ENCODE measurements at places on chromosomes 2 and 18.

DNA sequence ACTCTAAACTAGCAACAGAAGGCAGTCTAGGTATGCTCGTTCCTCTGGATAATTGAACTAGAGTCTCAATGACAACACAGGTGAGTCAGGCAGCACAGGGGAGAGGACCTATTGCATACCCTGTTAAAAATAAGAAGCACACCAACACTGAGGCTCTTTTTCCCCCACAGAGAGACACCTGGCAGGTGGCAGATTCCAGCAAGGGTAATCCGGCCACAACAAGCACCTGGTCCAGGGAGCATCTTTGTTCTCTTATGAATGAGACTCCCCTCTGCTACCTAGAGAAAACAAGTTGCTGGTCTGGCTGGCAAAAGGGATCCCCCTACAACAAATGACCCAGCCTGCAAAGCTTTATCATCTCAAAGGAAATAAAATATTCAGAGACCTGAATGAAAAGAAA lies 508.9 kb upstream of the POU3F3 start:
- no peak for DNase-seq

- DNase-seq, result no peak
These were observed 2.1 kb upstream of the LBX2 start for GRCh38 chr2:74501335-74502071.

- no peak for DNase-seq
These were observed 8.1 kb upstream of the ATG16L1 start for GRCh38 chr2:233243348-233243747.

- DNase-seq, result no peak
These were observed 1.7 kb downstream of the CFAP221 start for GRCh38 chr2:119545754-119546446.

DNA sequence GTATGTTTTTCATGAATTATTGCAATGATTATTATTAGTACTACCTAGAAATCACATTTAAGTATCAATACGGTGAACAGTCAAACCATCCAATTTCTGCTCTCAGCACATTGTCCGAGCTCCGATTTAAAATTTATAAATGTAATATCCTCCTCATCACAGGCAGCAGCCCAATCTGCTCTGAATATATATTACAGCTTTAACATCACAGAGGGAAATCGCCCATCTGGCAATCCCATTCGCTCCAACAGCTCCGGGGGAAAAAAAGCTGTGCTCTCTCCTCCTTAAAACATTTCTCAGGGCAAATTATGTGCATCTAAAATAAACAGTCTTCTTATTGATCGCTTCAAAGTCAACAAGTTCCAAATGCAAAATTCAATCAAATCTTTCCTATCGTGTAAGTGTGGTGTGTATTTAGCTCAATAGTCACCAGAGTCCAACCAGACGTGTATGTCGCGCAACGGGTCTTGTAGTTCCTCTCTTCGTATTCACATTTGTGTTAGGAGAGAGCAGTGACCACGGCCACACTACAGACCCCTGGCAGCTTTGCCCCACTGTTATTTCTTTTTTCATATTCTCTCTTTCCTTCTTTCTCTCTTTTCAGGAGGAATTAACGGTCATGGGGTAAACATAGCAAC lies 2.4 kb downstream of the FIGN start:
- no peak for DNase-seq

DNA sequence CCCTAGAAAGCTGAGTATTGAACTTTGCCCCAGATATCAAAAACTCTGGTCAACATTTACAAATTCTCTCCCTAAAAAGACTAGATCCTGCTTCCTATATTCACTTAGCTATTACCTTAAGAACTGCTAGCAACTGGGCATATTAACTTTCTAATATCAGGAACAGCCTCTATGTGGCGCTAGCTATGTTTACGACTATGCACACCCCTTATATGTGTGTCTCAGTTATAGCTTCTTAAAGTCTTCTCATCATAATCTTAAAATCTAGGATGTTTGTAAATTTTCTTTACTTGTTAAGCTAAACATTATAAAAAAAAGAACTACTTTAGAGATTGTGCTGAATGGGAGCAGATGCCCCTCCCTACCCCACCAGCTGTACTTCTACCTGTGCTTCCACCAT lies 1.7 kb upstream of the STAMBP start:
- DNase-seq, result no peak

- DNase-seq, result no peak
These were observed 47.3 kb downstream of the C2orf42 start for GRCh38 chr2:70143314-70144150.

- DNase-seq, result no peak
These were observed 418.2 kb upstream of the ZEB2 start for GRCh38 chr2:144937910-144938709.

GRCh38 chr18:42047721-42048120 lies 92.7 kb downstream of the PIK3C3 start:
- no peak for DNase-seq

GRCh38 chr2:69945441-69945840 lies 16.0 kb downstream of the ASPRV1 start:
- DNase-seq, result no peak

DNA sequence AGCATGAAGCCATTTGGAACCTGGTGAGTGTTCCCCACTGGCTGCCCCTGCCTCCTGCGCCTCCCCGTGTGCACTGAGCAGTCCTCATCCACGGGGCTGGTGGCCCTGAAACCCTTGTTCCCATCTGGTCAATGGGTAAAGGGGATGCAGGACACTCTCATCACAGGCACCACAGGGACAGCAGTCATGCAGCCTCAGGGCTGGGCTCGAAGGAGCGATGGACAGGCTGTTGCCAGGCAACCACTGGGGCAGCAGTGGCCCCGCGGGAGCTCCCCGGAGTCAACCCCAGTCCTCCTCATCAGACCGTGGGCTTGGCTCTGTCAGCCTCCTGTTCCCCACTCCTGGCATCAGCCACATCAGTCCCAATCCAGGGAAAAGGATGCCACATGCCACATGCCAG lies 509.5 kb downstream of the EIPR1 start:
- no peak for DNase-seq

DNA sequence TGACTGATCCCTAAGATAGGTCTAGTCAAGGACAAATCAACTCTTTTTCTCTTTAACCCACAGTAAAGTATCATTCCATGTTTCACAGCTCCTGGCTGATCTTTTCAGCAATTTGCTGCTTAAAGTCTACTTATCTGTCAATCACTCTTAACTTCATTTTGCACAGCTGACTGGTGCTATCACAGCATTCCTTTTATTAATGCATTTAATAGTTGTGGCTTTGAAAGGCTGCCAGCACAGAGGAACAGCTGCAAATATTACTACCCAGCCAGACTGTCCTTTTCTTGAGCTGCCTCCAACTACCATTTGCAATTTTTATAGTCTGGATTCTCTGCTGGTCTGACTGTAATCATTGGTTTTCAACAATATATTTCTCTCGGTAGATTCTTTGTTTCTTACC lies 303.5 kb downstream of the STK39 start:
- no peak for DNase-seq

GRCh38 chr18:40056079-40056692 lies 1898.8 kb upstream of the PIK3C3 start:
- DNase-seq, result no peak

DNA sequence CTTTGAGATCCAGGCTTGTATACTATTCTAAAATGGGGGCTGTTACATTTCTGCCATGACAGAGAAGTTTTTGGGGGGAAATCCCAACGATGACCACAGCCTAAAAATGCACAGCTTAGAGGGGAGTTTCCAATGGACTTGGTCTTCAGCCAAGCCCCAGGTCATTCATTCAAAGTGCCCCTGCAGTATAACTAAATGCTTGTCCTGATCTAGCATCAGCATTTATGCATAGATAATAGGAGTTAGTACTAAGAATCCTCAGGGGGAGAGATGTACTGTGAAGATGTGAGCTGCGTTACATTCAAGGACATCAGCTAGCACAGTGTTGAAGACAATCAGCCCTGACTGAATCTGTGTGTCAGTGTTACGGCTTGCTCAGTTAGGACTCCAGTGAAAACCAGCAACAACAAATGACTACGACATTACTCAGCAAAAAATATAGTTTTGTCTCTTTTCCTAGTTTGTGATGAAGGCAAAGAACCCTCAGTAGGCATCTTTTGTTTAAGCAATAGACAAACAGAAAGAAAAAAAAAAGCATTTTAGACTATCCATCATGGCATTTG lies 160.9 kb downstream of the ZEB2 start:
- DNase-seq, result no peak

DNA sequence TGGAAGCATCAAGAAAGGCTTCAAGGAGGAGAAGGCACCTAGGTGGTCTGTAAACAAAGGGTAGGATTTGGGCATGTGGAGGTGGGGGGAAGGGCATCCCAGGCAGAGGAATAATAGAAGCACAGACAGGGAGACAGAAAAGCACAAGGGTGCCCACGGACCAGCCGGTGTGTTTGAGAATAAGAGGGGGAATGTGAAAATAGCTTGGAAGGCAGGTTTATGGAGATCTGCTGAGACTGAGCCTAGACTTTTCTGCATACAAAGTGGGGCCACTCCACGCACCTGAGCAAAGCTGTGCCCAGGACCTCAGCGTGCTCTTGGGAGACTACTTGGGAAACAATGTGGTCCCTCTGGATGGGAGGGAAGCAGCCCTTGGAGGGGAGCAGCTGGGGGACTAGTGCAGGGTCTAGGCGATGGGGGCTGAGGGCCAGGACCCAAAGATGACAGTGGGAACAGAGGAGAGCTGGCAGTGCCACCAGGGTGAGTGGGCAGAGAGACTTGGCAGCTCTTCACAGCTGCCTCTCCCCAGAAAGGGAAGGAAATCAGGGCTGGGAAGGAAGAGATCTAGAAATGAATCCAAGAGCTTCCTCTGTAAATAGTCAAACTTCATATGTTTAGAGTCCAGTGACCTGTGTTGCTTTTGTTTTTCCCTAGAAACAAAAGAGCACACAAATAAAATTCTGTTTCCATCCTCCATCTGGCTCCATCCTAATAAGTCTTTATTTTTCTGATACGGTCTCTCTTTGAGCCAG lies 110.7 kb upstream of the SMAD7 start:
- DNase-seq, result no peak

DNA sequence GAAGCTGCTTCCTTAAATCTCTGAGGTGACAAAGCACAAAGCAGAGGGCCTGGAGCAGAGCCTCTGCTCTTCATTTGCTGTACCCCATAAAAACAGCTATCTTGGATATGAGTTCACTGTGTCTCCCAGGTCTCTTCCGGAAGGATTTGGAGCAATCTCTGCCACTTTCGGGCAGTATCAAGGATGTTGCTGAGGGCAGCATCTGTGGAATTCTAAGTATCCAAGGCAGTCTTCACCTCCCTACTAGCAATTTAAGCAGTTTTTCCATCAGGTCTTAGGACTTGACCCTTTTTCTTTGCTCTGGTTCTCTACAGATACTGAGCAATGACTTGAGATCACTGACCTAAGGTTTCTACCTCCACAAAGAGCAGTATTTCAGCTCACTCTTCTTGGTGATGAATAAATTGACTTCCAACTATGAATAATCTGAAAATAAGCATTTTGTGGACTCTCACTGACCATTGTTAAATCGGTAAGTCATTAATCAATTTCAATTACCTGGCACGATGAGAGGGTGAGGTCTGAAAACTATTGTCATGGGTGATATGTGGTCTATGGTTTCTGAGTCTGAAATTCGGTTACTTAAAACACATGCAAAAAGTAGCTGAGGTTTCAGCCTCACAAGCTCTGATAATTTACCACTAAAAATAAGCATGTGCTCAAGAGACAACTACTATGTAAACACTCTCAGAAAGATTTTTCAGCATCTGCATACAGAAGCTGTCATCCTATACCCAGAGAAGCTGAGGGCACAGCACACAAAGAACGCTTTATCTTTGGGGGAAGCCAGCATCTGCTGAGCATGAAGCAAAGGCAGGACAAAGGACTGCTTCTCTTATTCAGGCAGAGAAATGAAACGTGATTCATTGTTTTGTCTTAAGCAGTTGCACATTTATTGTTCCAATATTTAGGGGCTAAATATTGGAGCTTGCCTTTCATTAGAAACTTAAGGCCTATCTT lies 32.1 kb upstream of the SPATS2L start:
- DNase-seq, result no peak

- DNase-seq, result no peak
These were observed 95.0 kb downstream of the MSH2 start for GRCh38 chr2:47497843-47498460.

- no peak for DNase-seq
These were observed 10.0 kb downstream of the FHOD3 start for GRCh38 chr18:36307513-36307912.

DNA sequence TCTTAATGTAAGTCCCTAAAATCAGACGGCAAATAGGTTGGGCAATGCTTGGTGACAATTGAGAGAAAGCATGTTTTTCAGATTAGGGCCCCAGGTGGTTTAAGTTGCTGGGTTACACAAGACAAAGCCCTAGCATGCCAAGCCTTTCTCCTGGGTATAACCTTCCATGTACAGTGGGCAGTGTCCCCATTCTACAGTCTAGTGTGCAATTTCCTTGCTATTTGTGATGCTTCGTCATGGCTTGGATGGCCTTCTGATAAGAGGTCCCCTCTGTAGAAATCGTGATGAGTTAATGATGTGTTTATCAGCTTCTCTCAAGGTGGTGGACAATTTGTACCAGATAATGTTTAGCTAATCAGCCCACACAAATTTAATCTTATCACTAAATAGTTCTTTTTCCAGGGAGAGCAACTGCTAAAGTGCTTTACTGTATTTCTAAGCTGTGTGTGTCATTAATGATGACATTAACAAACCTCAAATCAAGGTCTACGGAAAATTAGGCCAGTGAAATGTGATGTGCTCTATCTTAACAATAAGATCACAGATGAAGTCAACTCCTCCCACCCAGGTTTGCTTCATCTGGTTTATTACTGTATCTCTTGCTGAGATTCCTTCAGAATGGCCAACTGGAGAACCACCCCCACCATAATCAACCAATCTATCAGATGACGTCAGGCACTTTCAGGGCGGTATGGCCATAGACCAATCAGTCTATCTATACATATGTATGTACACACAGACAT lies 61.7 kb downstream of the PLB1 start:
- DNase-seq, result no peak

DNA sequence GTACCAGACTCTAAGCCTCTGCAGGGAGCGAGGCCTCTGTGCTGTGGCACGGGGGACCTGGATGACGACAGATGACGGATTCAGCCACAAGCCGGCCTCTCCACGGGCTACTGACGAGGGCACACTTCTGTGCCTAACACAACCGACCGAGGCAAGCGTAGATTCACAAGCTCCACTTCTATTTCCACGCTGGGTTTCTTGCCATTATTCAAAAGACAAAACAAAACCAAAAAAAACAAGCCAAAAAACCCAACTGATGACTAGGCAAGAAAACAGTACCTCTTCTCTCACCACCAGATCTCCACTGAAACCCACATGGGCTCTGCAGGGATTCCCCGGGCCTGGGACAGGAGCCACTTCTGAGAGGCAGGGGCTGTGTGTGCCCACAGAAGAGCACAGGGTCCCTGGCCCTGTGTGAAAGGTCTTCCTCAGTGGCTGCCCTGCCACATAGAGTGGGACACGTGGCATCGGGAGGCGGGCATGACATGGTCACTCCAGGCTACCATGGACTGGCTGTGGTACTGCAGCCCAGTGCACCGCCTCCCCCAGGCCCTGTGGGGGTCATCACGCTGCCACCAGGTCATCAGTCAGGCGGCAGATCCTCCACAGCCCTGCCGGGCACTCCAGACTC lies 254.7 kb downstream of the HDAC4 start:
- DNase-seq, result no peak
